Trophoblast cell (in vitro differentiated cells and primary cell): ENCODE measurements at places on chromosomes 2 and 18.

GRCh38 chr2:224069172-224069571, 30.1 kb upstream of the SERPINE2 start:
- H3K27me3 ChIP-seq, result no peaks in the 10 kb centered on the region
- H3K4me1 ChIP-seq, result no peaks in the 10 kb centered on the region
- no peak overlapping the region for H3K27ac ChIP-seq
- DNase-seq, result no peak
- H3K4me3 ChIP-seq, result no peak overlapping the region
- no peaks in the 10 kb centered on the region for H3K36me3 ChIP-seq

DNA sequence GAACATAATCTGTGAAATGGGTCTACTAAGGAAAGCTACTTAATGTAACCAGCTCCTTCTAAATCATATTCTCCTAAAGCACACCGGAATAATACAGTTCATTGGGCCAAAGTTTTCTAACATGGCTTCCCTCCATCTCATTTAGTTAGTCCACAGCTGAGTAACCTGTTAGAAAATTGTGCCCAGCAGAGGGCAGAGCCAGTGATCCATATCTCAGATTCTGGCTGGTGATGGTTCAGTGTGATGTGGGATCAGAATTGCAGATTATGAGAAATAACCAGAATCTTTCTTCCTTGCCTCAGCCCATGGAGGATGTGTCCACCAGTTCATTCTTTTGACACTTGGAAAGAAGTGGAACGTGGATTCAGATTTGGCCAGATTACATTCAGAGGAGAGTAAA, 9.4 kb upstream of the CTLA4 start:
- no peaks in the 10 kb centered on the region for H3K4me1 ChIP-seq
- H3K27ac ChIP-seq, result no peak overlapping the region
- H3K27me3 ChIP-seq, result no peaks in the 10 kb centered on the region
- H3K36me3 ChIP-seq, result no peaks in the 10 kb centered on the region
- DNase-seq, result no peak

GRCh38 chr2:158602027-158602426, 145.3 kb downstream of the PKP4 start:
- H3K4me3 ChIP-seq, result no peak overlapping the region
- DNase-seq, result peak; percentile 36
- H3K27ac ChIP-seq, result no peak overlapping the region
- no peaks in the 10 kb centered on the region for H3K4me1 ChIP-seq
- no peaks in the 10 kb centered on the region for H3K36me3 ChIP-seq
- H3K27me3 ChIP-seq, result no peaks in the 10 kb centered on the region

DNA sequence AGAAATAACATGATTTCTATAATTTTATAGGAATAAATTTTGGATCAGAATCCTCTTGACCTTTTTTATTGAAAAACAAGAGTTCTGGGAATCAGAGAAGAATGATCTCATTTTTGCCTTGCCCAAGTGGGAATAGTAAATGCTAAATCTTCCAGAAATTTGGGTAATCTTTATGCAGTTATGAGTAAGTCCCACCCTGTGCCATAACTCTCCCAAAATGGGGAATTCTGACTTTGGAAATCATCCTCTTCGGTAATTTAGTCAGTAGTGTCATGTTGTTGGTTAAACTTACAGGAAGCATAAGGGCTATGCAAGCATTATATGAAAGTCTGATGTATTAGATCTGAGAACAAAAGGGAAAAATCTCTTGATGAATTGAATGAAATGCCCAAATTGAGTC, 20.6 kb upstream of the ARHGAP28 start:
- no peak for DNase-seq
- H3K4me3 ChIP-seq, result no peak overlapping the region
- H3K27me3 ChIP-seq, result no peaks in the 10 kb centered on the region
- no peaks in the 10 kb centered on the region for H3K36me3 ChIP-seq

- no peak for DNase-seq
- no peaks in the 10 kb centered on the region for H3K36me3 ChIP-seq
- no peak overlapping the region for H3K27ac ChIP-seq
- H3K27me3 ChIP-seq, result no peaks in the 10 kb centered on the region
These were observed 127.3 kb upstream of the LGALSL start for GRCh38 chr2:64326578-64327050.

GRCh38 chr2:148875387-148876051, 492 bp downstream of the KIF5C start:
- H3K4me3 ChIP-seq, result peak overlapping the region; percentile 66
- no peaks in the 10 kb centered on the region for H3K36me3 ChIP-seq
- no peak overlapping the region for H3K27ac ChIP-seq
- peaks cover 15% of the 10 kb centered on the region for H3K4me1 ChIP-seq
- no peak for DNase-seq
- peaks cover 10% of the 10 kb centered on the region for H3K27me3 ChIP-seq

GRCh38 chr18:33123862-33124518, 316.5 kb downstream of the CCDC178 start:
- no peak overlapping the region for H3K4me3 ChIP-seq
- no peaks in the 10 kb centered on the region for H3K4me1 ChIP-seq
- H3K27ac ChIP-seq, result no peak overlapping the region
- H3K27me3 ChIP-seq, result no peaks in the 10 kb centered on the region
- DNase-seq, result no peak

DNA sequence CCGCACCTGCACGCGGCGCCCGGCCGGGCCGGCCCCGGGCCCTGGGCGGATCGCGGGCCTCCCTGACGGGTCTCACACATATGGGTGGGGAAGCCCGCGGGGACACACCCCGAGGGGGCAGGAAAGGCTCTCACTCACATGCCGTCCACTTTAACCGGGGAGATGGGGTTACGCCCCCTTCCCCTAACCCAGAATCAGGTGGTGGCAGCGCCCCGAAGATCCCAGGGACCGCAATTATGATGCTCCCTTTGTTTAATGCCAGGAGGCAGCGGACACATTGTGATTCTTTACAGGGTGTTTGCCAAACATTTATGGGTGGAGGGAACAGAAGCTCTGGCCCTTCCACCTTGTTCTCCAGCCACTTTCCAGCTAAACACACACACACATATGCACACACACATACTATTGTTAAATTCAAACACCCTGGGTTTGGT, 424 bp upstream of the ANKRD44 start:
- DNase-seq, result no peak
- H3K4me3 ChIP-seq, result peak overlapping the region; percentile 59
- H3K36me3 ChIP-seq, result no peaks in the 10 kb centered on the region
- H3K27ac ChIP-seq, result no peak overlapping the region
- H3K27me3 ChIP-seq, result no peaks in the 10 kb centered on the region
- H3K4me1 ChIP-seq, result peaks cover 10% of the 10 kb centered on the region

- peaks cover 2% of the 10 kb centered on the region for H3K4me1 ChIP-seq
- no peak for DNase-seq
- no peaks in the 10 kb centered on the region for H3K36me3 ChIP-seq
- H3K27ac ChIP-seq, result no peak overlapping the region
- H3K4me3 ChIP-seq, result no peak overlapping the region
- H3K27me3 ChIP-seq, result no peaks in the 10 kb centered on the region
These were observed 77.2 kb downstream of the SLC8A1 start for GRCh38 chr2:40374543-40375240.

- no peaks in the 10 kb centered on the region for H3K36me3 ChIP-seq
- H3K27ac ChIP-seq, result no peak overlapping the region
- H3K27me3 ChIP-seq, result no peaks in the 10 kb centered on the region
- no peaks in the 10 kb centered on the region for H3K4me1 ChIP-seq
- no peak overlapping the region for H3K4me3 ChIP-seq
These were observed 60.3 kb upstream of the IGFBP2 start for GRCh38 chr2:216572582-216573578.

DNA sequence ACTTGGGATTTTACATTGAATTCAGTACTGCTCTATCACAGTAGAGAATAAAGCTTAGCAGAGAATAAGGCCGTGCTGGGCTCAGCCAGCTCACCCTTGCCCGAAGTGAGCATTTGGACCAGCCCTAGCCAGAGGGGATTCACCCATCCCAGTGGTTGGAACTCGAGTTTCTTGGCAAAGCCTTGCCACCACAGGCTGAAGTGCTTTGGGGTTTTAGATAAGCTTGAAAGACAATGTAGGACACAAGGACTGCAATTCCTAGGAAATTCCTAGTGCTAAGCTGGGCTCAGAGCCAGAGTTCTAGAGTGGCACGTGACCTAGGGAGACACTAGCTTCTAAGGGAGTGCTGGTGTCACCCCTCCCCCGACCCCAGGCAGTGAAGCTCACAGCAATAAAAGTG, 28.0 kb downstream of the SERPINB11 start:
- no peaks in the 10 kb centered on the region for H3K4me1 ChIP-seq
- H3K27me3 ChIP-seq, result no peaks in the 10 kb centered on the region
- no peak overlapping the region for H3K4me3 ChIP-seq
- H3K36me3 ChIP-seq, result no peaks in the 10 kb centered on the region
- DNase-seq, result no peak

GRCh38 chr2:3490191-3491170, 28.9 kb downstream of the ADI1 start:
- no peaks in the 10 kb centered on the region for H3K27me3 ChIP-seq
- no peak overlapping the region for H3K27ac ChIP-seq
- H3K36me3 ChIP-seq, result peaks cover 13% of the 10 kb centered on the region
- no peak for DNase-seq
- H3K4me3 ChIP-seq, result no peak overlapping the region
- peaks cover 6% of the 10 kb centered on the region for H3K4me1 ChIP-seq

GRCh38 chr2:210965472-210965871, 409.1 kb downstream of the CPS1 start:
- H3K27me3 ChIP-seq, result no peaks in the 10 kb centered on the region
- H3K4me3 ChIP-seq, result no peak overlapping the region
- H3K36me3 ChIP-seq, result no peaks in the 10 kb centered on the region

GRCh38 chr2:127826047-127826446, 15.1 kb upstream of the WDR33 start:
- no peaks in the 10 kb centered on the region for H3K4me1 ChIP-seq
- H3K27ac ChIP-seq, result no peak overlapping the region
- H3K4me3 ChIP-seq, result no peak overlapping the region
- DNase-seq, result no peak

GRCh38 chr2:9973690-9974089, 22.2 kb downstream of the GRHL1 start:
- no peaks in the 10 kb centered on the region for H3K27me3 ChIP-seq
- peaks cover 10% of the 10 kb centered on the region for H3K4me1 ChIP-seq
- H3K27ac ChIP-seq, result no peak overlapping the region
- DNase-seq, result no peak

DNA sequence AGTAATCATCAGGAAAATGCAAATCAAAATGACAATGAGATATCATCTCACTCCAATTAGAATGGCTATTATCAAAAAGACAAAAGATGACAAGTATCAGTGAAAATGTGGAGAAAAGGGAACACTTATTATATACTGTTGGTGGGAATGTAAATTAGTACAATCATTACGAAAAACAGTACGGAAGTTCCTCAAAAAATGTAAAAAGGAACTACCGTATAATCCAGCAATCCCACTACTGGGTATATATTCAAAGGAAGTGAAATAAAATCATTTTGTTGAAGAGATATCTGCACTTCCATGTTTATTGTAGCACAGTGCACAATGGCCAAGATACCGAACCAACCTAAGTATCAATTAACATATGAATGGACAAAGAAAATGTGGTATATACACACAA, 52.4 kb upstream of the TEX51 start:
- no peak for DNase-seq
- H3K36me3 ChIP-seq, result no peaks in the 10 kb centered on the region
- no peak overlapping the region for H3K4me3 ChIP-seq
- H3K4me1 ChIP-seq, result no peaks in the 10 kb centered on the region
- H3K27ac ChIP-seq, result no peak overlapping the region

DNA sequence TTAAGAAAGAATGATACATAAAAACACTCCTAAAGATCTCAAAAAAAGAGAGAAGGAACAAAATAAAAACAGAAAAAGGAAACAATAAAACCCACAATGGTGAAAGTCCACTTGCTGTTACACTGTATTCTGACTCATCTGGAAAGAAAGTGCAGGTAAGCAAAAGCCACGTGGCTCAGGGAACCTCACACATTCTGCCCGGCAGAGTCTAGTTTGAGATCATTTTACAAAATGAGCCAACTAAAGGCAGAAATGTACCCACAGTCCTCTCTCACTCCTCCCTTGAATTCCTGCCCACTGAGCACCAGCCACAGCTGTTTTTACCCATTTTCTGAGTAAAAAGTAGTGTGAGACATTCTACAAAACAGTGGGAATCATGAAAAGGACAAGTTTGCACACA, 10.0 kb downstream of the KCNH7 start:
- no peaks in the 10 kb centered on the region for H3K4me1 ChIP-seq
- DNase-seq, result no peak
- H3K27ac ChIP-seq, result no peak overlapping the region
- H3K36me3 ChIP-seq, result no peaks in the 10 kb centered on the region
- no peaks in the 10 kb centered on the region for H3K27me3 ChIP-seq

GRCh38 chr2:171553236-171553635, 31.0 kb downstream of the CYBRD1 start:
- no peaks in the 10 kb centered on the region for H3K4me1 ChIP-seq
- H3K27ac ChIP-seq, result no peak overlapping the region
- no peaks in the 10 kb centered on the region for H3K27me3 ChIP-seq

GRCh38 chr2:236748801-236749200, 179.2 kb downstream of the ACKR3 start:
- no peaks in the 10 kb centered on the region for H3K36me3 ChIP-seq
- H3K27ac ChIP-seq, result peak overlapping the region; percentile 7
- no peak overlapping the region for H3K4me3 ChIP-seq

- H3K4me3 ChIP-seq, result no peak overlapping the region
- no peaks in the 10 kb centered on the region for H3K4me1 ChIP-seq
- H3K36me3 ChIP-seq, result no peaks in the 10 kb centered on the region
These were observed 3.2 kb upstream of the TTN start for GRCh38 chr2:178810422-178810821.

- no peak overlapping the region for H3K27ac ChIP-seq
These were observed 77.8 kb downstream of the RDH14 start for GRCh38 chr2:18482666-18483065.

GRCh38 chr2:19158896-19159295, 199.5 kb downstream of the OSR1 start:
- no peaks in the 10 kb centered on the region for H3K27me3 ChIP-seq
- H3K36me3 ChIP-seq, result no peaks in the 10 kb centered on the region
- no peak overlapping the region for H3K27ac ChIP-seq
- DNase-seq, result no peak
- H3K4me3 ChIP-seq, result no peak overlapping the region
- no peaks in the 10 kb centered on the region for H3K4me1 ChIP-seq

GRCh38 chr2:177797808-177798207, 274.8 kb downstream of the PDE11A start:
- no peaks in the 10 kb centered on the region for H3K4me1 ChIP-seq
- H3K27ac ChIP-seq, result no peak overlapping the region
- no peaks in the 10 kb centered on the region for H3K27me3 ChIP-seq
- H3K4me3 ChIP-seq, result no peak overlapping the region
- no peaks in the 10 kb centered on the region for H3K36me3 ChIP-seq

GRCh38 chr2:86237172-86237571, 37.9 kb downstream of the MRPL35 start:
- H3K4me1 ChIP-seq, result no peaks in the 10 kb centered on the region
- no peak for DNase-seq
- H3K36me3 ChIP-seq, result no peaks in the 10 kb centered on the region
- H3K27me3 ChIP-seq, result no peaks in the 10 kb centered on the region
- no peak overlapping the region for H3K4me3 ChIP-seq
- no peak overlapping the region for H3K27ac ChIP-seq

DNA sequence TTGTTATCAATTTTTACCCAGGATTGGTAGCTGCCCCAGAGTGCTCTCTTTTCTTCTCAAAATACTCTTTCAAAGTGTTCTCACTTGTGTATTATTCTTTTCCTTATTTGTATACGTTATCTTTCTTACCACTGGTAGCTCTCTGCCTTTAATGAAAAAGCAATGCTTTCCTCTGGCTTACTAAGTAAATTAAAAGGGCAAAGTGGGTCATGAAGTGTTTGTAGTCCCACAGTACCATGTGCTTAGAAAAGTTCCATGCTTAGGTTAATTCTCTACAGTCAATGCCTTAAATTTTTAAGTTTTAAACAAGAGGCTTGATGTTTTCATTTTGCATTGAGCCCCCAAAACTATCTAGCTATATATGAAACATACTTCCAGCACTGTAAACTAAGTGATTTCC, 300.2 kb downstream of the ASXL3 start:
- H3K4me3 ChIP-seq, result no peak overlapping the region
- H3K27ac ChIP-seq, result no peak overlapping the region
